OCI-LY7 (cell line): ENCODE measurements at places on chromosomes 3 and 15. TPM values are rescaled to one million over a fixed set of nuclear protein-coding genes. Genes with fewer than 3 reads are reported as not detected.

DNA sequence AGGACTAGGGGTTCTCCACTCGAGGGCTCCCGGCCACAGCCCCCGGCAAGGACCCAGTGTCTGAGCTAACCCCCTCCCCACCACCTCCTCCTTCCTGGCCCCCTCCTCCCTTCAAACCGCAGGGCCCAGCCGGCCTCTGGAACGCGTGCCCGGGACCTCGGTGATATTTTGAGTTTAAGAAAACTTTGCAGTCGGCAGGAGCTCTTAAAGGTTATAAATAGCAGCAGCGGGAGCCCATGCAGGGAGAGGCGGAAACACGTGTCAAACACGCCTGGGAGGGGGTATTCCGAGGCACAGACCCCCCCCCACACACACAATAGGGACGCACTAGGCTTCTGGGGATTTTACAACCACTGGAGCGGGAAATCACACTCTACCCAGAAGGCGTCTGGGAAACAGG, 3.1 kb upstream of the PTH1R start:
- no peak for DNase-seq

DNA sequence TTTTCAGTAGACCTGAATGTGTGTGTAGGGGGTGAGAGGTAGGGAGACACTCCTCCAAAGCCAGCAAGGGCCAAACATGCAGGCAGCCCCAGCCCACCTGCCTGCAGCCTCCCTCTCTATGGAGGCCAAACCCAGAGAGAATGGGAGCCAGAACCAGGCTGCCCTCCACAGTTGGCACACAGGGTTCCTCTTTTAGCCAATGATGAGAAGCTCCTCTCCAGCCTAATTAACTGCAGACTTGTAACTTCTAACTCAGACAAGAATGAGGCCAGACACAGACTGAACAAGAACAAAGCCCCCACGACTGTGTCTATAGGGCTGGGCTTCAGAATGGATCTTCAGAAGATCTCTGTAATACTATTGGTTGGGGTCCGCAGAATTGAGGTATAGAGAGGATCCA, 12.3 kb upstream of the TLE3 start:
- DNase-seq = no peak

Gene FOXL2NB
- not detected in 2 replicates for total RNA-seq

GRCh38 chr3:5143464-5143863, 21.4 kb downstream of the ARL8B start:
- DNase-seq = no peak

- DNase-seq = no peak
These were observed 28.2 kb downstream of the DUOX1 start for GRCh38 chr15:45157974-45158373.

- no peak for DNase-seq
These were observed 293.5 kb upstream of the SOX2 start for GRCh38 chr3:181418233-181418632.

DNA sequence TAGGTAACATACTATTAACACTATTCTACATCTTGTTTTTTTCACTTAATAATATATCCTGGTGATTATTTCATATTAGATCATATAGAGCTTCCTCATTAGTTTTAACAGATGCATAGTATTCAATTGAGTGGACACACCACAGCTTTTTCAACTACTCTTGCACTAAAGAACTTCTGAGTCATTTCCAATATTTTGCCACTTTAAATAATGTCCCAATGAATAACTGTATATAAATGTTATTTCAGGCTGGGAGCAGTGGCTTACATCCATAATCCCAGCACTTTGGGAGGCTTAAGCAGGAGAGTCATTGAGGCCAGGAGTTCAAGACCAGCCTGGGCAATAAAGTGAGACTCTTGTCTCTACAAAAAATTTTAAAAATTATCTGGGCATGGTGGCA, 26.9 kb downstream of the MAP1A start:
- no peak for DNase-seq

DNA sequence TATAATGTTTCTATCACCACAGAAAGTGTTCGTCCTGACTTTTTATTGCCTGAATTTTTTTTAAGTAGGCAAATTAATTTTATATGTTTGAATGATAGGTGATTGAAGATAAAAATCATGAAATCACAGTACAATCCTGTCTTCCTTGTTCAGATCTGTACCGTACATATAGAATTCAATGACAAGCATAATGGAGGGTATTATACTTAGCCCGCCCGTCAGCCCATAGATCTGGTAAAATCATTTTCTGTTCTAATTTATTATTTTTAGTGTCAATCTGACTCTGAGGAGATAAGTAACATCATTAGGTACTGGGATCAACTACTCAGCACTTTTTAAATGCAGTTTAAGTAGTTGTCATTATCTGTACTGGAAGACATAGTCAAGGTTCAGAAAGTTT, 269.9 kb downstream of the NR2F2 start:
- no peak for DNase-seq

GRCh38 chr15:77371850-77372563, 47.9 kb downstream of the PEAK1 start:
- DNase-seq = no peak

DNA sequence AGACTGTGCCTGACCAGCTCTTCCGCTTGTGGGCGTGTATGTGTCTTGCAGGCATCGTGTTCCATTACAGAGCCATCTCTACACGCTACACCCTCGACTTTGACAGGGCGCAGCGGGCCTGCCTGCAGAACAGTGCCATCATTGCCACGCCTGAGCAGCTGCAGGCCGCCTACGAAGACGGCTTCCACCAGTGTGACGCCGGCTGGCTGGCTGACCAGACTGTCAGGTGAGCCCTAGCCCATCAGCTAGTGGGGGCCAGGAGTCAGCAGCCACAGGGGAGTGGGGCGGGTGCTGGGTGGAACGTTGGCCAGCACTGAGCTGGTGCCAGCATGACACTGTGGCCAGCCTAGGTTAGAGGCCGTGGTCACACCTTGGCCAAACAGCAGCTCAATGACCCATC, 36.7 kb downstream of the ACAN start:
- DNase-seq = no peak

DNA sequence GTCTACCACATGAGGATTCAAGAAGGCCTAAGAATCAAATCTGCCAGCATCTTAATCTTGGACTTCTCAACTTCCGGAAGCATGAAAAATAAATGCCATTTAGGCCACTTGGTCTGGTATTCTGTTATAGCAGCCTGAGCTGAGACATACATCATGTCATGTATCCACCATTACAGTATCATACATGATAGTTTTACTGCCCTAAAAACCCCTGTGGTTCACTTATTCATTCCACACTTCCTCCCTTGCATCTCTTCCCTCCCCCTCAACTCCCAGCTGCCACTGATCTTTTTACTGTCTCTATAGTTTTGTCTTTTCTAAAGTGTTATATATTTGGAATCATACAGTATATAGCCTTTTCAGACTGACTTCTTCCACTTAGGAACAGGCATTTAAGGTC, 161.8 kb downstream of the SNRK start:
- no peak for DNase-seq

Gene C3orf62
- 11.3 and 11.7 TPM in 2 replicates for total RNA-seq

DNA sequence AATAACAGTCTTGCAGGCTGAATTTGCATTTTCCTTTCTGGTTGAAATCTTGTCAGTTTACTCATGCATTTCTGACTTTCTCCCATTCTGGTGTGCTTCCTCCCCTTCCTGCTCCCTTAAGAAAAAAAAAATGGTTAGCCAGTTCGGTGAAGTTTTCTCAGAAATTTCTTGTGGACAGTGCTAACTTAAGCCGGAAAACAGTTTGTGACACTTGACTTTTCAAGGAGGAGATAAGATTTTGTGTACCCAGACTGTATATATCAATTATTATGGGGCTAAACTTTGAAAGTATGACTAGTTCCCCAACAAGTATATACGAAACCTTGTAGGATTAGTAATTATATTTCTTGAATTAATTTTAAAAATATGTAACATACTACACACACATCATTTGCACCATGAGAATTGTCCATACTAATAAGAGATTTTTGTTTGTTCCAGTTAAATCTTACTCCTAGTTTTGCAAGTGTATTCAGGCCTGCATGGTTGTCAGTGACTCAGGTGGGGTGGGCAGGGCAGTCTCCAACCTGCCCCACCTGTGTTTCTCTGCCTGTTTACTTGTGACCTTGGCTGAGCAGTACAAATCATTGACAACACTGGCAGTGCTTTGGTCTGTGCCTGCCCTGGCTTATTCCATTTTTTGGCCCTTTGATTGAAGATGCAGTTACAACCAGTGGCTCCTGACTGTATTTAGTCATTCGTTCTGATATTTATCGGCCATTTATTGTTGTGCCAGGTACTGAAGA, 19.1 kb downstream of the UBE2E1 start:
- DNase-seq = no peak

Gene ITGA11
- total RNA-seq = not detected in 2 replicates

DNA sequence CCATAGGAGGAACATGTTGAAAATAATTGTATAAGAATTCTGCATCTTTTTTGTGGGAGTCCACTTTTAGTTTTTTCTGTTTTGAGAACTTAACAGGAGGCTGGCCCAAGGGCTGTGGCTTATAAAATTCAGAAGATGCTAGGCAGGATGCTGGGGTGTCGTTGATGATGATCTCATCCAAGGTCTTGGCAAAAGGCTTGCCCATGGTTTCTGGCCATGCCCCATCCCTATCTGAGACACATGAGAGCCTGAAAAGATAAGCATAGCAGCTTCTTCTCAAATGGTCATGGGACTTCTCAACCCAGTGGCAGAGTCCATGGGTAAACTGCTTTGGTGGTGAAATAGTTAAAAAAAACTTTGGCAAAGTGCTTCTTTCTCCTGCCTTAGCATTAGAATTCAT, 35.2 kb downstream of the CMSS1 start:
- no peak for DNase-seq

DNA sequence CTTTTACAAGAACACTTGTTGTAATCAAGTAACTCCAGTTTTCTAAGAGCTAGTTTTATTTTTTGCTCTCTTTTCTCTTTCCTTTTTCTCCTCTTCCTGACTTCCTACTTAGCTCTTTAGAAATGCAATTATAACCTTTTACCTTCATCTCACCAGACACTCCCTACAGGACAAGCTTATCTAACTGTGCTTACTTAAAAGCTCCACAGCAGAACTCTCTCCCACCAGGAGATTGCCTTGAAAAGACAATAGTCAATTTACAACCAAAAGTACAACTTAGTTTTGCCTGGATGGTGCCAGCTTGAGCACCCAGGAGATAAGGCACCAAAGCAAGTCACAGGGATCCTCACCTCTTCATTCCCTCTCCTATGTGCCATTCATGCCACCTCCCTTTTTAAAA, 573.8 kb upstream of the LMCD1 start:
- no peak for DNase-seq

Gene LZTFL1
- 8.7 and 9.7 TPM in 2 replicates for total RNA-seq

Gene CLDN11
- total RNA-seq = 0.33 and 0.34 TPM in 2 replicates

Gene CFAP100
- total RNA-seq = not detected in 2 replicates

Gene MB21D2
- not detected in 2 replicates for total RNA-seq

Gene HYAL1
- 0.33 and 0.36 TPM in 2 replicates for total RNA-seq

DNA sequence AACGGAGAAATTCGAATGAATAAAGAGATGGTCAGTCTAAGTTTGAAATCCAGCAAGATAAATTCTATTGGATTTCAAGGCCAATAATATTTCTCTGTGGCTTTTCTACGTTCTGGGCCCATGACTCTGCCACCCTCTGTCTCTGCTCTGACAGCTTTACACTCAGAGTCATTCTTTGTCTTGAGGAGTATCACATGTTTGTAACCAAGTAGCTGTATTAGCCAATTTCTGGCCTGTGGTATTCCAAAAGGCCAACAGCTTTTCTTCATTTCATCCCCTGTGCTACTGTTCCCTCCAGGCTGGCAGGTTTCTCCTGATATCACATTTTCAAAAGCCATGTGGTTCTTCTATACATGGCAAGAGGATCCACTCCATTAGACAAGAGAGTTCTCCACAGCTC, 324.1 kb upstream of the CNTN4 start:
- DNase-seq = no peak

Gene SLC2A2
- not detected in 2 replicates for total RNA-seq

- DNase-seq = no peak
These were observed 3.9 kb upstream of the SEMA3B start for GRCh38 chr3:50264964-50265485.

DNA sequence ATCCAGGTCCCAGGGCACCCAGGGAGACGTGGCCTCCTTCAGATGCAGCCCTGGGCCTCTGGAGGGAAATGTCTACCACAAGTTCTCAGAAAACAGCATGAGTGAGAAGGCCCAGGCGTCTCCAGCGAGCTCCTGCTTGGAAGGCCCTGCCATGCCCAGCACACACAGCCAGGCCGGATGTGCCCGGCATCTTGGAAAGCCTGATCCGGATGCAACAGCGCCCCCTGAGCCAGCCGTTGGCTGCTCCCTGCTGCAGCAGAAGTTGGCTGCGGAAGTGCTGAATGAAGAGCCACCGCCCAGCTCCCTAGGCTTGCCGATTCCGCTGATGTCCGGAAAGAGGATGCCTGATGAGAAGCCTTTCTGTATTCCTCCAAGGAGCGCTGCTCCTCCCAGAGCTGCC, 856 bp downstream of the NPAP1 start:
- DNase-seq = no peak

Gene DUOXA2
- not detected in 2 replicates for total RNA-seq

Gene SLC22A13
- 0.27 TPM in 1 of 2 replicates, not detected in the other for total RNA-seq

Gene ZPLD1
- total RNA-seq = not detected in 2 replicates

DNA sequence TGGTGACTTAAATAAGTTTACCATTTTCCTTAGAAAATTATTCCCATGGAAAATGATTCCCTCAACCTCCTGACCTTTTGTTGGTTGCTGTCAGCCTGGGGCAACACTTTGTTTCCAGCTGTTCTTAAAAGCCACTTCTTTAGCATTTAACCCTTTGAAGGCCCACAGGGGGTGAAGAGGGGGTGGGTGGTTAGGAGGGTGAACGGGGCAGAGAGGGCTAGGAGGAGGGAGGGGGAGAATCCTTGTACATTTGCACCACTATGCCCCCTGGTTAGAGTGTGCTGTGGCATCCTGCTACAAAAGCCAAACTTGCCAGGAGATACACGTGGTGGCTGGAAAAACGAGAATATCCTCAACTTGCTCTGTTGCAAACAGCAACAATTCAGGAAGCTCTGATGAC, 273.2 kb upstream of the RGMA start:
- DNase-seq = no peak

- DNase-seq = no peak
These were observed 32.8 kb downstream of the SPRED1 start for GRCh38 chr15:38285456-38285855.

Gene ARPC4
- total RNA-seq = 93.5 and 118 TPM in 2 replicates

Gene CAMK2N2
- total RNA-seq = 0.28 TPM in 1 of 2 replicates, not detected in the other

- DNase-seq = no peak
These were observed 43.7 kb downstream of the ATP8B4 start for GRCh38 chr15:50075319-50075718.

- DNase-seq = no peak
These were observed 248.5 kb upstream of the ONECUT1 start for GRCh38 chr15:53038655-53038941.

- no peak for DNase-seq
These were observed 24.7 kb downstream of the CIP2A start for GRCh38 chr3:108564564-108564963.

- DNase-seq = no peak
These were observed 195.2 kb downstream of the PDCD6IP start for GRCh38 chr3:33993631-33994030.

Gene TMEM207
- not detected in 2 replicates for total RNA-seq

GRCh38 chr3:127986803-127987202, 65.4 kb upstream of the SEC61A1 start:
- DNase-seq = no peak

Gene GABRR3
- not detected in 2 replicates for total RNA-seq

GRCh38 chr3:30760737-30761136, 133.7 kb downstream of the GADL1 start:
- no peak for DNase-seq

GRCh38 chr3:3765661-3766060, 33.6 kb upstream of the LRRN1 start:
- DNase-seq = no peak

GRCh38 chr3:71503525-71504249, 79.8 kb downstream of the FOXP1 start:
- DNase-seq = no peak
